ENCODE measurements at places on chromosomes 2 and 18.

- DNase-seq = peak; percentile 44
Measured at GRCh38 chr2:136238286-136239078, 120.5 kb upstream of the CXCR4 start.

DNA sequence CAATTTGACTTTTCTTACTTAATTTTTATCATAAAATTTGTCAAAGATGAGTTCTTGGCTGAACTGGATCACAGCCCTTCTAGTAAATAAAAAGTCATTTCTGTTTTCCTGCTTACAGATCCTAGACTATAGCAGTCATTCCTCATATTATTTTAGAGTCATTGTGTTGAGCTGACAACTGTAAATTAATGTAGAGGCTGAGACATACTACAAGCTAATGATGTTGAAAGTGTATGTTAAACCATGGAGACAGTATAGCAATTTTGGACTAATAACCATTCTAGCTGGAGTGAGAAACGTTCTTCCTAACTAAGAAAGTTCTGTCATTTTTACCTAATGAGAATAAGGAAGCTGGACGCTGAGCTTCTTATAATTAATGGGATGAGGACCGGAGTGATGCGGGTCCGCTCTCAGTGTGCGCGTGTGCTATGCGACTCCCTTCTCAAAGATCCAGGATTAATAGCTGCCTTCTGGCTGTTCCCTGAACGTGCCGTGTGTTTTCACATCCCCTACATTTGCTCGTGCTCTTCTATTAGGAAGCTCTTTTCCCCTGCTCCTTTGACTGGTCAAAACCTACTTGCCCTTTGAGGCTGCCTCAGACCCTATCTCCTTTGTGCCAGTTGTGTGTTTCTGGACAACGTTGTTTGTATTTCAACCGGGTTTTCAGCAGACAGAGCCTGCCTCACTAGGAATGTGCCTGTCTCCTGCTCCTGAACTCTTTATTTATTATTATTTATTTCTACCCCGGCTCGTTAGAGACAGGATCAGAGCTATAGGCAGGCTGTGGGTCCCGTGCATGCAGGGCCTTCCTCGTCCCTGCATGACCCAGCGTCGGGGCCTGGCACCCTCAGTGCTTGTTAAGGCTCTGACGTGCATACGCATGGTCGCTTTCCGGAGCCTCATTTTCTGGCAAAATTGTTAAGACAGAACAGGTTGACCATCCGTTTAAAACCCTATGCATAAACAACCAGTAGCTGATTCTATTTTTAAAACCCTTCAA is 182.6 kb downstream of the DCDC2C start:
- no peak for DNase-seq

- no peak for DNase-seq
Measured at GRCh38 chr2:223469270-223470046, 132.7 kb downstream of the SCG2 start.

DNA sequence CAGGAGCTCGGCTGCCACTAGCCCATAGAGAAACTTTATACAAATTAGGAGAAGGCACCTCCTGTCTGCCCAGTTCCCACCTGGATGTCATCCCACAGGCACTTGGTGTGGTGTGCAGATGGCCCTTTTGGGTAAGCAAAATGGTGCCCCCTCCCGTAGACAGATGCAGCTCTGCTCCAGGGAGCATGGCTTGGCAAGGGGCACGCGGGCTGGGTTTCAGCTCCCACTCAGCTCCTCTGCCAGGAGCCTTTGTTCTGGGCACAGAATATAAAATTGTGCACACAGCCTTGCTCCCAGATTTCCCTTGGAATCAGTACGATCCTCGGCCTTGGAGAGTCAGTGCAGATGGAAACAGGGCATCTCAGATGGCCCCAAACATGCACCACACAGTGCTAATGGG is 20.3 kb upstream of the KCNF1 start:
- DNase-seq = no peak

DNA sequence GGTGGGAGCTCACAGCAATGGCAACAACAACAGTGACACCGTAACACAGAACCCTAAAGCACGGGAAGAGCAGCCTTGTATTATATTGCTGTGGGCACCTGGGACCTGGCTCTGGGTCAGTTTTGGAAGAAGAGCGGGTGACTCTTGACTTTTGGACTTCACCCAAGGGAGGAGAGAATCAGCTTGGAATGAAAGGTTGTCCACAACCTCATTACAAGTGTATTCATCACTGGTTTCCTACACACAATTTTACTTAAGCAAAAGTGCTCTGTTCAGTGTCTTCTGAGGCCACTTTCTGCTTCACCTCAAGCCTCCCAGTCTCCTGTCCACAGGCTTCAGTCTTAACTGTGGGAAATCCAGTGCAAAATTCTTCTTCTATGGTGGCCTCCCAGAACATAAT is 263.8 kb downstream of the KCNE4 start:
- DNase-seq = no peak

DNA sequence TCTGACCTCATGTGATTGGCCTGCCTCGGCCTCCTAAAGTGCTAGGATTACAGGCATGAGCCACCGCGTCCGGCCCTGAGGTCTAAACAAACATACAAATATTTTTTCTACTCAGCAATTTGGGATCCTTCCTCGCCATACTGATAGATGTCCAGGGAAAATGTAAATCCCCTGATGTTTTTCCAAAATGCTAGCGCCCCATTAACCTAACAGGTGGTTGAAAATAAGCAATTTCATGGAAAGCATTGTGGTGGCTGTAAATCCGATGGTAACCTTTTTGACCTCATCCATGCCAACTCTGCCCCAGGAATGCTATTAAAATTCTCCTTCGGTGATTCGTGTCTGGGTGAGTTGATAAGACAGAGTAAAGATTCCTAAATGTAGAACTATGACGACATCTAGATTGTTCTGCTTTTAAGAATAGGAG is 19.3 kb downstream of the GEMIN6 start:
- DNase-seq = no peak

DNA sequence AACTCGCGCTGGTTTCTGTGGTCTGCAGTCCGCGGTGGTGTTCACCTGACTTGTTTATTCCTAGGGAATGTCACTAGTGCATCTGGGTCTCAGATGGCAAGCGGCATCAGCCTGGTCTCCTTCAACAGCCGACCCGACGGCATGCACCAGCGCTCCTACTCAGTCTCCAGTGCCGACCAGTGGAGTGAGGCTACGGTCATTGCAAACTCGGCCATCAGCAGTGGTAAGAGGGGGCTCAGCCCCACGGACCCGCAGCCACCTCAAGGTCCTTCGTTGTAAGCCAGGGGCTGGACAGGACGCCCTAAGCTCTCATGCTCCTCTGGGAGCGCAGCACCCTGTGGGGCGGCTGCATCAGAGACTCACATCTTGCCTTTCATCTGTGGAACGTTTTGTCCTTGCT is 237.5 kb downstream of the GBX2 start:
- no peak for DNase-seq

DNA sequence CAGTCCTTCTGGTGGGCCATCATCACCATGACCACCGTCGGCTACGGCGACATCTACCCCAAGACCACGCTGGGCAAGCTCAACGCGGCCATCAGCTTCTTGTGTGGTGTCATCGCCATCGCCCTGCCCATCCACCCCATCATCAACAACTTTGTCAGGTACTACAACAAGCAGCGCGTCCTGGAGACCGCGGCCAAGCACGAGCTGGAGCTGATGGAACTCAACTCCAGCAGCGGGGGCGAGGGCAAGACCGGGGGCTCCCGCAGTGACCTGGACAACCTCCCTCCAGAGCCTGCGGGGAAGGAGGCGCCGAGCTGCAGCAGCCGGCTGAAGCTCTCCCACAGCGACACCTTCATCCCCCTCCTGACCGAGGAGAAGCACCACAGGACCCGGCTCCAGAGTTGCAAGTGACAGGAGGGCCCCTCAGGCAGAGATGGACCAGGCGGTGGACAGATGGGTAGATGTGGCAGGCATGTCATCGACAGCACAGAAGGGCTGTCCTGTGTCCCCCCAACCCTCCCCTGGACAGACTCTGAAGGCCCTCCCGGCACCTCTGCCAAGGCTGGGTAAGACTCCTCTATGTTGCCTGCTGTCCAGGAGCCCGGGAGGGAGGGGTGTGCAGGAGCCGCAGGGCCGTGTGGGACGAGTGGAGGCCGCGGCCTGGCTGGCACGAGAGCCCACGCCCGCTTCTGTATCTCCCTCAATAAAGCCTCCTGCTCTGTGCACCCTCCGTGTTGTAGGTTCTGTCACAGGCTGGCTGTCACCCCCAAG is 2.0 kb downstream of the KCNF1 start:
- DNase-seq = no peak

- DNase-seq = no peak
Measured at GRCh38 chr18:66749030-66749429, 145.1 kb upstream of the CDH19 start.

- DNase-seq = no peak
Measured at GRCh38 chr2:65999103-65999502, 435.8 kb upstream of the MEIS1 start.

DNA sequence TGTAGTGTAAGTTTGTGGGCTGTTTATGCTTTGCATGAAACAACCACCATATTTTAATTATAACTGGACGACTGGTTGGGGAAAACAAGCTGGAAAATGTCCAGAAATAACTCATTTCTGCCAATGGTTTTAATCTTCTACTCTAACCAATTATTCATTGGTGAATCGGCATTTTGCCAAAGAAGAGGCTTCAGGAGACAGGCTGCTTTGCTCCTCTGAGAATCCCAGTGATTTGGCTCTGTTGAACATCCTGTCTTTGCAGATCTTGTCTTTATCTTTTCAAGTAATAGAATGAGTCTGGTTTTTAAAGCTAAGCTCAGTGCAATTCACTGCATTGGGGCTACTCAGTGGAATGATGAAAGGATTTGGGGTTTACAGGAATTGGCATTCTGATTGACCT is 109.6 kb downstream of the APOB start:
- DNase-seq = no peak
